Smooth muscle cell of the umbilical artery (primary cell): ENCODE measurements at places on chromosomes 1 and 21. TPM values are rescaled to one million over a fixed set of nuclear protein-coding genes. Genes with fewer than 3 reads are reported as not detected.

Gene LCE1E
- total RNA-seq = 0.42 TPM in 1 of 2 replicates, not detected in the other

Gene GPATCH3
- total RNA-seq = 6.0 and 7.4 TPM in 2 replicates

Gene TNFAIP8L2
- total RNA-seq = not detected in 2 replicates

Gene SHE
- under 0.01 and 0.05 TPM in 2 replicates for total RNA-seq

Gene OR2T11
- total RNA-seq = not detected in 2 replicates

Gene RIPPLY3
- total RNA-seq = not detected in 2 replicates

Gene LENEP
- not detected in 2 replicates for total RNA-seq

Gene DIO1
- not detected in 2 replicates for total RNA-seq

Gene WNT4
- 0.05 and 0.59 TPM in 2 replicates for total RNA-seq

Gene FNDC10
- 2.1 and 2.6 TPM in 2 replicates for total RNA-seq

Gene KLF17
- 0.05 TPM in 1 of 2 replicates, not detected in the other for total RNA-seq

Gene ADCY10
- 0.05 and 0.30 TPM in 2 replicates for total RNA-seq

Gene THBS3
- 23.8 and 35.9 TPM in 2 replicates for total RNA-seq

Gene RAP1GAP
- 0.09 and 0.89 TPM in 2 replicates for total RNA-seq

Gene PCP4L1
- total RNA-seq = not detected in 2 replicates

Gene SLC35D1
- 31.8 and 40.1 TPM in 2 replicates for total RNA-seq

Gene FLVCR1
- 9.5 and 10.1 TPM in 2 replicates for total RNA-seq

Gene CA14
- total RNA-seq = not detected in 2 replicates

Gene FCN3
- total RNA-seq = not detected in 2 replicates

Gene JAK1
- 111 and 164 TPM in 2 replicates for total RNA-seq

Gene SLAMF9
- 0.09 TPM in 1 of 2 replicates, not detected in the other for total RNA-seq

Gene KRTAP13-2
- total RNA-seq = not detected in 2 replicates

Gene GPR37L1
- total RNA-seq = 0.05 and 0.30 TPM in 2 replicates

Gene PLEKHA6
- total RNA-seq = 0.05 and 0.30 TPM in 2 replicates

Gene ASCL5
- total RNA-seq = not detected in 2 replicates

Gene FMO5
- 0.32 and 1.5 TPM in 2 replicates for total RNA-seq

Gene CCDC27
- total RNA-seq = not detected in 2 replicates
